ENCODE measurements at places on chromosomes 11 and 22. TPM values are rescaled to one million over a fixed set of nuclear protein-coding genes. Genes with fewer than 3 reads are reported as not detected.

The MAP4K2 gene
- total RNA-seq, result 53.6 TPM

The NEFH gene
- 9.4 TPM for total RNA-seq

The KDM4E gene
- not detected for total RNA-seq

The MMP27 gene
- not detected for total RNA-seq

The TEX12 gene
- not detected for total RNA-seq

The PARVB gene
- 94.0 TPM for total RNA-seq

The SMC1B gene
- 0.55 TPM for total RNA-seq

The TSPAN32 gene
- total RNA-seq, result 2.9 TPM

The OR56A3 gene
- total RNA-seq, result not detected

The C11orf42 gene
- total RNA-seq, result not detected

The RFPL2 gene
- total RNA-seq, result not detected

The OSBPL5 gene
- total RNA-seq, result 2.8 TPM

The SMIM35 gene
- 0.13 TPM for total RNA-seq

The KCNJ1 gene
- total RNA-seq, result not detected

The DERL3 gene
- 6.7 TPM for total RNA-seq

The CABP4 gene
- not detected for total RNA-seq

The PAMR1 gene
- total RNA-seq, result not detected

The HTR3B gene
- total RNA-seq, result not detected

The IRAG1 gene
- total RNA-seq, result not detected

The SCGB1C1 gene
- not detected for total RNA-seq

The NXPE2 gene
- not detected for total RNA-seq

The IFITM1 gene
- total RNA-seq, result 97.5 TPM

The SHANK2 gene
- total RNA-seq, result not detected

The MYO18B gene
- total RNA-seq, result 0.57 TPM

The DBX1 gene
- not detected for total RNA-seq

The BTG4 gene
- not detected for total RNA-seq

The PDGFB gene
- total RNA-seq, result 0.78 TPM

The MS4A3 gene
- not detected for total RNA-seq

The TSPAN18 gene
- 0.84 TPM for total RNA-seq

The CHRM1 gene
- total RNA-seq, result not detected

The KCNJ5 gene
- total RNA-seq, result not detected

The TRIM51 gene
- not detected for total RNA-seq

The PNPLA3 gene
- total RNA-seq, result 0.15 TPM

The C11orf16 gene
- not detected for total RNA-seq

The FAM83F gene
- 0.42 TPM for total RNA-seq

The TYMP gene
- 89.6 TPM for total RNA-seq

The NR1H3 gene
- total RNA-seq, result 11.2 TPM

The CCDC73 gene
- 0.04 TPM for total RNA-seq

Data from activated CD8-positive, alpha-beta memory T cell treated with anti-CD3 and anti-CD28 coated beads for 36 hours (primary cell).